Right renal pelvis (tissue), 4 donors: ENCODE measurements at places on chromosomes 3 and 15. TPM values are rescaled to one million over a fixed set of nuclear protein-coding genes. Genes with fewer than 3 reads are reported as not detected.

DNA sequence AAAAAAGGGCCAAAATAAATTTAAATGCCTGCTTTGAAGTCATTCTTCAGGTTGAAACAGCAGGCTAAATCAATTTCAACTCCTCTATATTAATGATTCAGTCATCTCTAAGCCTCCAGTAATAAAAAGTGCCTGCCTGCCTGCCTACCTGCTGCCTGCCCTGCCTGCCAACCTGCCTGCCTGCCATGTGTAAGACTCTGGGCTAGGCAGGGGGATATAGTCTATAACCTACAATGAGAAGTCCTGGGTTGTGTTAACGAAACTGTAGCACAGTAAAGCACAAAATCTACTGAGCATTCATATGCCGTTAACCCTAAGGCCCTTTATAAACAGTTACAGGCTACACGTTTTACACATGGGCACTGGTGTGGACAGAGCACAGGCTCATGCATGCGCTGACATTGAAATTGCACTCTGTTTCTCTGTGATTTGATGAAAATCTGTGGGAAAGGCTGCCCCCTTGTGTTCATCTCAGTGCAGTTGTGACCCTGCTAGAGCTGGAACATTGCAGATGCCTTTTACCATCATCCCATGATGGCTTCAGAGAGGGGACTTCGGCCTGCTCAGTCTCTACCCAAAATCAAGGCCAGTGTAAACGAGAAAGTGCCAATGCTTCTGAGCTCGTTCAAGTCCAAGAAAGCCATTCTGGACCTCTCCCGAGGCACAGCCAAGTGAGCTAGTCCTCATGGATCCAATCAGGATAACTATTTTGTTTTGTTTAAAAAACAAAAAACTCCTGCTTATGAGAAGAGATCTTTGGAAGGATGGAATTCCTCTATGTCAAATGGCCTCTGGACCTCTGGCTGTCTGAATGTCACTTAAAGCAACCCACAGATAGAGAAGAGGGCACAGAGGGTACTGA is 64.6 kb downstream of the EFL1 start:
- peak; percentile 77 for DNase-seq

CORO2B gene
- 27.9 TPM for polyA plus RNA-seq

AGBL1 gene
- polyA plus RNA-seq: 0.09 TPM

DNA sequence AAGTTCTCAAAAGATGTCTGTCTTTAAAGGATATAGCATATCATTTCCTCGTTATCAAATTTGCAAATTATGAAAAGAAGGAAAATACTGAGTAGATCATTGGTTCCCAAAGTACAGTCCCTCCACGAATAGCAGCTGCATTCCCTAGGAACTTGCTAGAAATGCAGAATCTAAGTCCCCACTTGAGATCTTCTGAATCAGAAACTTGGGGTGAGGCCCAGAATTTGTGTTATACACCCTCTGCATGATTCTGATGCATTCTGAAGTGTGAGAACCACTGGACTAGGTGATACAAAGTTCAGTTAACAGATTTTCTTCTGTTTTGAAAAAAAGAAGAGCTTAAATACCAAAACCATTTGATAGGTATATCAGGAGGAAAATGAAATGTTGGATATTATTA is 77.1 kb downstream of the SLC25A26 start:
- no peak for DNase-seq

GRCh38 chr3:83302091-83302490 is 1540.6 kb upstream of the GBE1 start:
- no peak for DNase-seq

- DNase-seq: no peak
These were observed 307.8 kb upstream of the TPM1 start for GRCh38 chr15:62734706-62735105.

SOX14 gene
- polyA plus RNA-seq: not detected

GRCh38 chr3:77039606-77040171 is at the start of gene ROBO2:
Gene ROBO2 (plus strand): TSS chr3:77040099. CDS start chr3:77040786, 687 bp downstream.
- DNase-seq: no peak

GRCh38 chr3:188842639-188843038 is 329.1 kb upstream of the TPRG1 start:
- DNase-seq: no peak

GRCh38 chr15:78130466-78131294 is 565 bp downstream of the CIB2 start:
- DNase-seq: no peak

LYZL4 gene
- not detected for polyA plus RNA-seq

DNA sequence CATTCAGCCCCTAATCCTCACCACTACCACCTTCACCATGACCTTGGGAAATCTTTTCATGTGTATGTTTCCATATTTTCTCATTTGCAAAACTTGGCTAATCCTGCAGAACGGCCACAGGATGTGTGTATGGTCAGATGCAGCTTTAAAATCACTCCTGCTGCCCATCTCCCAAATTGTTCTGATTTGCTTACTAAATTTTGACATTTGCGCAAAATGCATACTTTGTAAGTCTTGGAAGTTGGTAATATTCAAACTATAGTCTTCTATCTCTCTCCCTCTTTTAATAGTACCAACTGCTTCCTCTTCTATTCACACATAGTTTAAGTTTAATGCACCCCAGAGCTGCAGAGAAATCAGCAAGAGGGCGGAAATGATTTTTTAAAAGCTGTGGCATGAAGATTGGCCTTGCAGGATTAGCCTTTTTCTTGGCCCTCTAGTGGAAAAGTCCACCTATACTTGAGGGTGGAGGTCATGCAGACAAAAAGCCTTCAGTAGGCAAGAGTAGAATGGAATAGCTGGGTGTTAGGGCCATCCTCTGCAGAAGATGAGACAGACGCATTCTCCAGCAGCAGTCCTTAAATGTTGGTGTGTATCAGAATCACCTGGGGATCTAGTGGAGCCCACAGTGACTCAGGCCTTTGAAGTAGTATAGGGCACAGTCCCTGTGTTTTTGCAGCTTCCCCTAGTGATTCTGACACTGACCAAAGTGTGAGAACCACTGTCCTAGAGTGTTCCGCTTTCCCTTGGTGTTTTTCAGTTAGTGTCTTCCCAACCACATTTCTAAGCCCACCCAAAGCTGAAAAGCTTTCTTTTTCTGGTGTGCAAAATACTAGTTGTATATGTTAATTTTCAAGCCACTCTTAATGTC is 181.7 kb downstream of the CHST2 start:
- no peak for DNase-seq

DNA sequence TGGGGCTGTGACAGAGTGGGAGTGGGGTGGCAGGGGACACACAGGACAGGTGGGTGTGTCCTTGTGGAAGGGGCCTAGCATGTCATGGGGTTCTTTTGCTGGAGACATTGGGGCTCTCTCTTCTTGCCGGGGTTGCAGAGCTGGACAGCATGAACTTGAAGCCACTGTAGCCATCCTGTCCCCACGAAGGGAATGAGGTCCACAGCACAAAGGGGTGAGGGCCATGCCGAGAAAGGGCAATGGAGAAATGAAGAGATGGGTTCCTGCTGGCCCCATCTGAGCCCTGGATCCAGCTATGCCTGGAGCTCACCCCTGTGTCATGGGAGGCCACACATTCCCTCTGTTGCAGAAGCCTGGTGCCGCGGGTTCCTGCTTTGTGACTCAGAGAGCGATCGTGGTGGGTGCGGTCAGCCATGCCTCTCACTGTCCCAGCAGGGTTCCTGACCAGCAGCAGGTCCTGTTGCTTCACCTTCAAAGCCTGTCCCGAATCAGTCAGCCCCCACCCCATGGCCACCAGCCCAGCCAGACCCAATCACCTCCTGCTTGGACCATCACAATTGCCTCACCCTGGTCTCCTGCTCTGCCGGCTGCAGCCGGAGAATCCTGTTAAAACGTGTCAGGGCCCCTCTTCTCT is 50.0 kb downstream of the DNAJB8 start:
- DNase-seq: no peak

SEMA3F gene
- polyA plus RNA-seq: 76.4 TPM

- DNase-seq: no peak
These were observed 43.9 kb upstream of the GOLGA8J start for GRCh38 chr15:30038667-30039523.

DNA sequence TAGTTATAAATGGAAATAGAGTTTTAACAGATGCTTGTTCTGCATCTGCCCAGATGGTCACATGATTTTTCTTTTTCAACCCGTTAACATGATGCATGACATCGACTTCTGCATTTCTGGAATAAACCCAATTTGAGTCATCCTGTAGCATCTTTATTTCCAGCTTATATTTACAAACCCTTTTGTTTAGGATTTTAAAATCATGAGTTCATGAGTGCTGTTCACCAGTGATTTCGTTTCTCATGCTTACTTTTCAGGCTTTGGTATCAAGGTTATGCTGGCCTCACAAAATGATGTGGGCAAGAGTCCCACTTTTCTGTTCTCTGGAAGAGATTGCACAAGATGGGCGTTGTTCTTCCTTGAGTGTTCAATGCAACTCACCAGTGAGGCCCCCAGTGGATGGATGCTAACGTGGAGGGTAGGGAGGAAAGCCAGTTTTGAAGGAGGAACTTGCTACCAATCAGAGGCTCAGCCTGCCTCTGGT is 5.2 kb downstream of the HRH1 start:
- DNase-seq: no peak

CPLX3 gene
- not detected for polyA plus RNA-seq

DNA sequence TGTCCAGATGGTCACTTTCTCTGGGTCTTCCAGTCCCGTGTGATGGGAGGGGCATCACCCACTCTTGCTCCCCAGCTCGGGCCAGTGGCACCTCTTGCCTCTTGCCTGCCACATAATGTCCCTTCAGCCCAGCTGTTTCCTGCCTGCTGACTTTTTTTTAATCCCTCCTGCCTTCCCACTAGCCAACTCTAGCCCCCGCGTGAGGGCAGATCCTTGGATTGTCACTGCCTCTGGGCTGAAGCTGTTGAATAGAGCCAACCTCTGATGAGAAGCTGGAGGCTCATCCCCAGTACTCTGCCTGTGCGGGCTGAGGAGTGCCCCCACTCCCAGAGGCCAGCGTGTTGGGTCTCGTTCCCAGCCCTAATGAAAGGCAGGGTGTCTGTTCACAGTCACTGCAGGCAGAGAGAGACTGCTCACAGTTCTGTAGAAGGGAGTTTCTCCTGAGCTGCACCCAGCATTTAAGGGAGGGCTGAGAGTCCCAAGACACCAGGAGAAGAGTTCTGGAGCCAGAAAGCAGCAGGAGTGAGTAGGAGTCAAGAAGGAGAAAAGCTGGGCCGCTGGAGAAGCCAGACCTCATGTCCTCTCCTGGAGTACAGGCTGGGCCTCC is 30.1 kb upstream of the TIMP4 start:
- no peak for DNase-seq

- DNase-seq: no peak
These were observed 85.3 kb upstream of the LIMD1 start for GRCh38 chr3:45509038-45509767.

- DNase-seq: no peak
These were observed 251.3 kb upstream of the NR2E3 start for GRCh38 chr15:71559098-71559497.

DNA sequence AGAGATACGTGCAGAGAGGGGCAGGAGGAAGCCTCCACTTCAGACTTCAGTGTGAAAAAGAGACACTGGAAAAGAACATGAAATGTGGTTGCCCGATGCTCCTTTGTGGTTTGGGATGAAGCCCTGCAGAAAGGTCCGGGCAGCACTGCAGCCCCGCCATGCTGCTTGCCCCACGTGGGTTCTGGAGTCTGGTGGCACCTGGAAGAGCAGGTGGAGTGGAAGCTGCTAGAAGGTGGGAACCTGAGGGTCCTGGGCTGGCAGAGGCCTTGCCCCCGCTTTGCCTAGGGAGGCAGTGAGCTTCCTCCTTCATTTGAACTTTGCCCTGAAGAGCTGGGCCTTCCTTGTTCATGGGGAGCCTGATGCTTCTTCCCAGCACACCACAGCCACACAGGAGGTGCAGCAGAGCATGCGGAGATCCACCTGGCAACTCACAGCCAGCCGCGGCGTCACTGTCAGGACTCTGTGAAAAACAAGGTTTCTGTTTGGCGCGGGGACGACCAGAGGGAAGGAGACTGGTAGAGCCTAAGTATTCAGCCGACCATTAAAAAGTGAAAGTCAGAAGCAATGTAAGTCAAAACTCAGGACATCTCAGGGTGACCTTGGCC is 59.0 kb downstream of the APBA2 start:
- no peak for DNase-seq

GPR149 gene
- polyA plus RNA-seq: not detected

CD96 gene
- polyA plus RNA-seq: 2.3 TPM

XCR1 gene
- polyA plus RNA-seq: 0.53 TPM

- DNase-seq: no peak
These were observed 14.3 kb downstream of the DYNC1LI1 start for GRCh38 chr3:32556332-32556731.

GRCh38 chr3:99776516-99777209 is 41.0 kb upstream of the CMSS1 start:
- no peak for DNase-seq

- DNase-seq: no peak
These were observed 277.6 kb downstream of the LPP start for GRCh38 chr3:188431553-188431952.

DNA sequence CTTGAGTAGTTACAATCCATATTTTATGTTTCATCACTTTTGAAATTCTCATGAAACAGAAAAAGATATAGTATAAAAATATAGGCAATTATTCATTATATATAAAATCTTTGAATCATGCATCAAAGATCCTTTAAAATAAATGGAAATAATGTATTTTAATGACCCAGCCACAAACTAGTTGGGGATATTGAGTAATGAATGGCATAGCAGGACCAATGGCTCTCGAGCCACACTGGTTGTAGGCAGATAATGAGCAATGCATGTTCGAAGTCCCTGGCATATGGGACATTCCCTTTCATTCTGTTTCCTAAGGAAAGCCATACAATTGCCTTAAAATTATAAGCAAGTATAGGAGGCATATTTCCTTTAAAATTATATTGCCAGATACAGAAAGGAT is 107.4 kb upstream of the IL12A start:
- no peak for DNase-seq
